Muscle of arm (tissue), 14 donors: ENCODE measurements at places on chromosomes 4 and X.
A peak's percentile ranks its signal among the peaks of the same experiment; 100 is the strongest.

DNA sequence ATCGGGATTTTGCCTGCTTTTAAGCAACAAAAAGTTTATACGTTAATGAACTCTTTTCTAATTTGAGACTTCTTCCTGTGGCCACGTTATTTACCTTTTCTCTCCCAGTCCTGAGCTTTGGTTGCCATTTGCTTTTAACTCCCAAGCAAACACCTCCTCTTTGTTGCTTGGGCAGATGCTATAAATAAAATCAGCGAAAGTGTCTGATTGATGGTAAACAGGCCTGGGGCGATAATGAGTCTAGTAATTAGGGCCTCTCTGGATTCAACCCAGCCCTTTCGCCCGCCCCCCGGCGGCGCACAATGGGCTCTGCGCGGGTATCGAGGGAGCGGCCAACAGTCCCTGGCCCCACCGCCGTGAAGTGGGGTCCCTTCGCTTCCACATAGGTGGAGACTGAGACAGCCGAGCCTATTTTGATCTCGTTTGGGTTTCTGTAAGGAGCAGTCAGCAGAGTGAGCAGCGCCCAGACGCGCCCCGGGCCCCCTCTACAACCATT lies 790 bp downstream of the CLGN start:
- DNase-seq: no peak

- DNase-seq: no peak
Observed at GRCh38 chrX:49039598-49040375, 3.4 kb downstream of the TFE3 start.

DNA sequence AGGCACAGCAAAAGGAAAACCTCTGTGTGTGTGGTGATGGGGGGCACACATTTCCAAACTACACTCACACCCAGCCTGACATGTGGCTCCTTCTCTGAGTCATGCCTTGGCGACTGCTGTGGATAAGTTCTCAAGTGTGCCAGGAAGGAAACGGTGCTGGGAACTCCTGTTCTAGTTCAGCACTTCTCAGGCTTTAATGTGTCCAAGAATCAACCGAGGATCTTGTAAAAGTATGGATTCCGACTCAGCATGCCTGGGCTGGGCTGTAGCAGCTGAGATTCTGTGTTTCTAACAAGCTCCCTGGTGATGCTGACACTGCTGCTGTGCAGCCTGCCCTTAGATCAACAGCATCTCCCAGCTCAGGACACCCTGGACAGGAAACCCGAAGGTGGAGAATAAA lies 20.2 kb downstream of the CLNK start:
- peak; percentile 24 for DNase-seq

DNA sequence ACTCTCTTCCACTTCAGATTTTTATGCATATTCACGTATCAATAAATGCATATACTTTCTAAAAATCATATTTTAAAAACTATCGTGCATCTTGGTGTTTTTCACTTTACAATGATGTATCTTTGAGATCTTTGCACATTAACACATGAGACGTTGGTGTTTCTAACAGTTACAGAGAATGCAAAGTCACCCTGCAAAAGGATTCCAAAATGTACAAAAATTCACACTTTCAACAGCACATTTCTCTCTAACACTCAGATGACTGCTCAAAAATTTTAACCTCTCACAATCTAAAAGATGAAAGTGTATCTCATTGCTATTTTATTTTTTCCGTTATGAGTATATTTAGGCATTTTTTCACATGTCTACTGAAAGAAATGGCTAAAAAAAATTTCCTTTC lies 38.9 kb downstream of the ELOVL6 start:
- no peak for DNase-seq

DNA sequence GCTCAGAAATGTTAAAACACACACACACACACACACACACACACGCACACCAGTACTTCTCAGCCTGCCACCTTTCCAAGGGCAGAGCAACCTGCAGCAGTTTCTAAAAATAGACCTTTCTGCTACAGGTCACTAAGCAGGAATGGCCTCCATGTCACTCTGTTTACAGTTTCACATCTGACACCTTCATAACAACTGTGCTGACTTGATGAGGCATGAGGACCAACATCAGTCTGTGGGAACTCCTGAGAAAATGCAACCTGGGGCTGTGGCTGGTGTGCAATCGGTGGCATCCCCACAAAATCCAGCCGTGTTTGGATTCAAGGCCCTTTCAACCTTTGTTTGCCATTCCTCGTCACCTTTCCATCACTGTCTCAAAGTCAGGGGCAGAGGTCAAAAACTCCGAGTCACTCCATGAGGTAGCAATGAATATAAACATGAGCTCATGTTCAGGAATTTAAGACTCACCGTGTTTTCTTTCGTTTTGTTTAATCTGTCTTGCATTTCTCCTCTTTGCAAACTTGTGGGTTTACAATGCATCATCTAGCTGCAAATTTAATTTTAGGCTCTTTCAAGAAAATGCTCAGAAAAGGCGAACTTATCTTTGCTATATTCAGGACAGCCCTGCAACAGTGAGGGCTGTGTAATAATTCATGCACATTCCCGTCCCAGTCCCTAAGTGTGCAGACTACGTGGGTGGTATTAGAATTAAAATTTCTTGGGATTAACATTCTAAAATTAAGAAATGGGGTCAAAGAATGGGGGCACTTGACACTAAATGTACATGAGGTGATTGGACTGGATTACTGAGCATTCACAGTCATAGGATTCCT lies 135.3 kb downstream of the SHROOM3 start:
- DNase-seq: no peak

DNA sequence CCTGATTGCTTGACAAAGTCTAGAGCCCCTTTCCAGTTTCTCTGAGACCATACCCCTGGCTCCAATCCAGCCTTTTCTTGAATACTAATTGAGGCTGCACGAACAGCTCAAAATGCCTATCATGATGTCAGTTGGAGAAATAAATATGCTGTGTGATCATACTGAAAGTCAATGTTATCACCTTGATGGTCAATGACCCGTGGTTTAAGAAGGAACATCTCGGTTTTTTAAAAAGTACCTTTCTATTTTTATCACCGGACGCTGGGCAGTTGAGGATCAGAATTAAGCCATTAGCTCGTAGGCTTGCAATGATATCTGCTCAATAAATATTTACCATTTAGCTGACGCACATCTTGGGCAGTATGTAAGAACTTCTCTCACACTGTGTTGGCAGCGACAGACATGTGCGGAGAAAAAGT lies 852 bp upstream of the WDR44 start:
- DNase-seq: no peak

- no peak for DNase-seq
Observed at GRCh38 chr4:845836-846251, 19.9 kb upstream of the CPLX1 start.

GRCh38 chr4:20805716-20806115 lies 105.5 kb downstream of the PACRGL start:
- no peak for DNase-seq

- DNase-seq: no peak
Observed at GRCh38 chr4:74682567-74683359, 111.6 kb downstream of the BTC start.

- DNase-seq: no peak
Observed at GRCh38 chr4:82909326-82909725, 8.8 kb downstream of the THAP9 start.

DNA sequence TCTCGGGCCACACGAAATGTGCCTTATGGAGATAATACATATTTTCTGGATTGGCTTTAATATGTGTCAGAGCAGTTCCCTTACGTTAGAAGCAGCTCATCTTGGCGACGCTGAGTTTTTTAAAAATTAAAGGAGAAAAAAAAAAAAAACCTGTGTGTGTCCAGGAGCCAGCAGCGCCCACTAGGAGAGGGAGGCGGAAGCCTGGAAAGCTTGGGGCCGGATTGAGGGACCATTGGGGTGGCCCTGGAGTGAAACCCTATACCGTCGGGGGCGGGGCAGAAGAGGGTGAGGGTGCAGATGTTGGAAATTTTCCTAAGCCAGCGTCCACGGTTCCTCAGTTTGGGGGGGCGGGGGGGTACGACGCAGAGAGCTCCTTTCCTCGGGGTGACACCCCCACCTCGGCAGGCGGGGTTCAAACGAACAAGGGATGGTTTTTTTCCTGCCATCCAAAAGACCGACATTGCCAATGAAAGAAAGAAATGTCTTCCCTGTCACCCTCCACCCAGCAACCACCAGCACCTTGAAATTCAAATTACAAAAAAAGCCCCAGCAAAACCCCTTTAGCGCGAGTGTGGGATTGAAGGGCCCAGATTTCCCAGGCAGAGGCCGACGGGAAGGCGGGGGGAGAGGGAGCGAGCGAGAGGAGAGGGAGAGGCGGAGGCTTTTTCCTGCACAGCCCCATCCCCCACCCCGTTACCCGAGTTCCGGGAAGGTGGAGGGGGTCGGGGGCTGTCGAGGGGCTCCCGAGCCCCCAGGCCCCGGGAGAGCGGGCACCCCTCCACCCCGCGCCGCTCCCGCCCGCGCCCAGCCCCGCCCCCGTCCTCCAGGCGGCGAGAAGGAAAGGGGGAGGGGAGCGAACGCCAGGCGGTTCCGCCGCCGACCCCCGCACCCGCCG lies 859 bp downstream of the SMARCA1 start:
- DNase-seq: peak; percentile 68

GRCh38 chrX:9420275-9421265 lies 44.3 kb upstream of the TBL1X start:
- no peak for DNase-seq

GRCh38 chrX:72041871-72042851 lies 89.6 kb downstream of the RTL5 start:
- DNase-seq: no peak

DNA sequence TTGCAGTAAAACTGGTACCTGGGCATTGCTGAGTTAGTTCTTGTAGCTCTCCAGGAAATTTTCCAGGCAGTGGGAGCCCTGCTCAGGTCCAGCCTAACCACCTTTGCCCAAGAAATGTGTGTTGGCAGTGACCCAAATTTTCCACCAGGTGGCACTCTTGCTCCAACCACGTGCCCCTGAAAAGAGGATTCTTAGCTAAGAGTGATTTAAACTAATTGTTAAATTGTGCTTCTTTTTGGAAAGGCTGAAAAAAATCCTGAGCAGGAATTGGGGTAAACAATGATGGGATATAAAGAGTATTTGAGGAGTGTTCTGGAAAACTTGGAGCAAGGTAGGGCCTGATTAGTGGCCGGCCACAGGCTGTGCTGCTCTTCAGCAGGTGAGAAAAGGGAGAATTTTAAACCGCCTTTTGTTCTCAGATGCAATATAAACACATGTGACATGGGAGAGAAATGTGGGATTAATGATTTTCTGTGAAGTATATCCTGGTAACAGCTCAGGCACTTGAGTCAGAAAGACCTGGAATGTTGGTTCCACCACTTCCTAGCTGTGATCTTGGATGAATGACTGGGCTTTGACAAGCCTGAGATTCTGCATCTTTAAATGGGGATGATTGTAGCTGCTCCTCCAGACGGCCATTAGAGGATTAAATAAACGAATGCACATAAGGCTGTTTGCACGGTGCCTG lies 219.6 kb downstream of the PTTG2 start:
- peak; percentile 84 for DNase-seq

DNA sequence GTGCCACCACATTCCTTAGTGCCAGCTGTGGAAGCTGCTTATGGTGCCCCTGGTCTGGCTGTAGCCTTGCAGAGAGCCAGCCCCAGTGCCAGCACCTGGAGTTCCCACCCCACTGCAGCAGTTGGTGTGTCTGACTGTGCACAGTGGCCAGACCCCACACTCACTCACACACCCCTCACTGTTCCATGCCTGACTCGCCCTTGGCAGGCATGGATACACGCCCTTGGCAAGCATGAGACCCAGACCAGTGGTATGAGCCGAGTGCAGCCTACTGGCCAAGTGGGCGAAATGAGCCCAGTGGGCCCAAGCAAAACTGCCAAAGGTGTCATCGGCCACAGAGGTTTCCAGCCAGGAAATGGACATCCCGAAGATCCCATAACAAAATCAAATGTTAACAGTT lies 27.4 kb downstream of the NAA11 start:
- no peak for DNase-seq

- DNase-seq: no peak
Observed at GRCh38 chrX:45344594-45344993, 143.9 kb upstream of the DIPK2B start.

GRCh38 chr4:167119392-167119791 lies 114.9 kb downstream of the SPOCK3 start:
- DNase-seq: no peak

- DNase-seq: no peak
Observed at GRCh38 chr4:161008527-161008926, 1155.3 kb downstream of the FSTL5 start.
